ENCODE measurements at places on chromosomes 4 and X.
A peak's percentile ranks its signal among the peaks of the same experiment; 100 is the strongest.

GRCh38 chr4:384311-385010 lies 46.8 kb downstream of the ZNF141 start:
- no peak for DNase-seq

DNA sequence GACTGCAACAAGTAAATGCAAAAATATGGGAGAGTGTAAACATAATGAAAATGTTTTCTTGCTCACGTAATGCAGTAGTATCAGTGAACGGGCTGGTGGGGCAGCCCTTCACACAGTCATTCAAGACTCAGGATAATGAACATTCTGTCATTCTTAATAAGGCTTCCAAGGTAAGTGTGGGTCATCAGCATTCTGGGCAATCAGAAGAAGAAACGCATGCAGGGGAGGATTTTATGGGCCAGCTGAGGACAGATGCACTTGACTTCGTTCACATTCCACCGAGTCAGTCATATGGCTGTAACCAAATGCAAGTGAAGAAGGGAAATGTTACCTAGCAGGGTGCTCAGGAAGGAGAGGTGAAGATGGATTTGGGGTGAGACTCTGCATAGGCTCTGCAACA lies 68.0 kb upstream of the MAP9 start:
- no peak for DNase-seq

DNA sequence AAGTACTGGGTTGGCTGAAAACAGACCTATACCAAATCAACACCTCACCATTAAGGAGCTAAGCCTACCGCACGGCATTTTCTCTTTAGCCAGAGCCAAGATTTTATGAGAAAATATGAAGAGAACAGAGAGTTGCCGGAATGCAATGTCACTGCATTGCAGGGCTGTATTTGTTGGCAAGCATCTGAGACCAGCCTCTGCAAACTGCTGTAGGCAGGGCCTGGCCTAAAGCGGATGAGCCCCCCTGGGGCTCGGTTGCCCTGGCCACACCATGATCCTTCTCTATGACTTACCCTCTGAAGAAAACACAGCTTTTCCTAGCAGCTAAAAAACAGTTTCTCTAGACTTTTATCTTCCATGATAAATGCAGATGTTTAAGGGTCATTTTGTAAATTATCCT lies 120.5 kb upstream of the SORBS2 start:
- DNase-seq: no peak

DNA sequence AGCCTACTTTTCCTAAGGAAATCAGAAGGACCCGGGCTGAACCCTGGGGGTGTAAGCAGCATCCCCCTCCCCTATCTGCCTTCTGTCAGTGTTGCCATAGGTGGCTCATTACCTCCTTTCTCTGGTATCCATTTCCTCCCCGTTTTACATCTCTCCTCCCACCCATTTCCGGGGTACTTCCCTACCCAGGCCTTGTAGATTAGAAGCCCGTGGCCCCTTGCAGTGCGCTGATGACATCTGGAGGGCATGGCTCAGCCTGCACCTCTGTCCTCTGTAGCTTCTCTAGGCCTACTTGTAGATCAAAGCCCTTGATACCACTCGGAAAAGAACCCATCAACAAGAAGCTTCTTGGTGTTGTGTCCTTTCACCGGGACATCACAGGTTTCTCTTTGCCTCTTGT lies 71.8 kb downstream of the NBDY start:
- peak; percentile 41 for DNase-seq

GRCh38 chrX:40009890-40010289 lies 87.9 kb downstream of the BCOR start:
- peak; percentile 1 for DNase-seq

DNA sequence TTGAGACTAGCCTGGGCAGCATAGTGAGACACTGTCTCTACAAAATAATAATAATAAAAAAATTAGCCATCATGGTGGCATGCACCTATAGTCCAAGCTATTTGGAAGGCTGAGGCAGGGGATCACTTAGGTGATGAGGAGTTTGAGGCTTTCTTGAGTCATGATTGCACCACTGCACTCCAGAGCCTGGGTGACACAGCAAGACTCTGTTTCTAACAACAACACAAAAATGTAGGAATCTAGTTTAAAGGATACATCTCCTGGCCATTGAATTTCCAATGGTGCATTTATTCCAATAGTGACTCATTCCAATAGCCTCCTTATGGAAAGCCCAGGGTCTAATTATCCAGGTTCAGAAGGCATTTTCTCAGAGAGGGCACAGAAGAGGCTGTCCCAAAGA lies 21.9 kb upstream of the HERC6 start:
- no peak for DNase-seq

DNA sequence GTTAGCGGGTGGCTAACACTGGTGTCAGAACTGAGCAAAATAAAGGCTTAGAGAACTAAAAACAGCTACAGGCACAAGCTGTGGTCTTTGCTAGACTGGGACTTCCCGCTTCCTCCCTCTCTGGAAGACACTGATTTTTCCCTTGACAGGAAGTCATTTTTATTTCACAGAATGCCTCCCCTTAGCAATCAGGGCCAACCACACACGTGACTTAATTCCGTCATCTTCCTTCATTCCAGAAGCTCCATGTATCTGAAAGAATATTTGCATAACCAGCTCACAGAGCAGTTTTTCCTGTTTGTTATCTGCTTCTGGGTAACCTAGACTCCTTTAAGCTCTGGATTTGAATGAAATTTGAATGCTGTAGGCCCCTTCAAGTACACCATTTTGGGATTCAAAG lies 327.5 kb upstream of the FRG1 start:
- no peak for DNase-seq

GRCh38 chr4:46258431-46258830 lies 131.5 kb downstream of the GABRA2 start:
- DNase-seq: no peak

DNA sequence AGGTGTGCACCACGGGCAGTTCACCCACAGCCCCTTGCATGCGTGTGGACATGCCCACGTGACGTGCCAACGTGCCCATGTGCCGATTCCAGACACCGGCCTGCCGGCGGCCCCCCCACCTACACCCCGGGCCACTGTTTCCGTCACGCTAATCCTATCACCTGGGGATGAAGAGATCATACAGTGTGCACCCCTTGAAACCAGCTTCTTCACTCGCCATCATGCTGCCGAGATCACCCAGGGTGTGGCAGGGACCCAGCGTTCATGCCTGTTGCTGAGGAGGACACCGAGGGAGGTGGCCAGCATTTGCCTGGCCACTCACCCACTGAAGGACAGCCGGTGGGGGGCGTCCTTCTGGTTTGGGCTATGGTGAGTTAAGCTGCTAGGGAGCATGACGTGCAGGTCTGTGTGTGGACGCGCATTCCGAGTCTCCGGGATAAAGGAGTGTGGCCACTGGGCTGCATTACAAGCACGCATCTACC lies 14.1 kb downstream of the CTBP1 start:
- no peak for DNase-seq

- DNase-seq: no peak
Measured at GRCh38 chr4:47270201-47270888, 193.2 kb downstream of the COMMD8 start.

DNA sequence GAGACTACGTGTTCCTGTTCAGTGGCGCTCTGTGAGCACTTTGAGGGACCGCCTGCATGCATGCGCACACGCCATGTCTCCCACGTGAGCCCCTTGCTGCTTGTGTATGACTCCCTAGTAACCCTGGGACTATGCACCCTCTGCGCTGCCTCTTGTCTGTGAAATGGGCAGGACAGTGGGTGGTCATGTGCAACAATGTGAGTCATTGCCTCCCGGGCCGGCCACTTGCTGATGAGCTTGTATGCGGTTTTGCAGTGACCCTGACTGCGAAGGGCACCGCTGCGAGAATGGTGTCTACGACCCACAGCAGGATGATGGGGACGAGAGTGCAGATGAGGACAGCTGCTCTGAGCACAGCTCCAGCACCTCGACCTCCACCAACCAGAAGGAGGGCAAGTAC lies 61.4 kb downstream of the TNIP2 start:
- no peak for DNase-seq

GRCh38 chrX:13938051-13938828 lies 91.5 kb downstream of the GEMIN8 start:
- DNase-seq: no peak

DNA sequence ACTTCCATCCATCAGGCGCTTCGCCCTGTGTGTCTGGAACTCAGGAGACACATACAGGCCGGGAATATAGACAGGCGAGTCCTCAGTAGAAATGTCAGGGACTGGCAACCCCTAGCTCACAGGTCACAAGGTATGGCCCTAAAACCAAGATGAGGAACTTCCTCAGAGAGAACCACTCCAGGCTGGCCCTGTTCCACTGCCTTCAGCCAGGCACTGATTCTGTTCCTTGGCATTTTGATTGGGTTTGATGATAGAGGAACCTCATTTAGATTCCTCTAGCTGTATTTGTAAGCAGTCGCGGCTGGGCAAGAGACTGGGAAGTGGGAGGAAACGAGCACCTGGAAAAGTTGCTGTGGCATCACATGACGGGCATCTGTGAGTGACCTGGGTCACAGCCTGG lies 8.1 kb downstream of the HPSE start:
- no peak for DNase-seq

- DNase-seq: no peak
Measured at GRCh38 chr4:24876431-24876830, 36.4 kb downstream of the CCDC149 start.

- DNase-seq: no peak
Measured at GRCh38 chrX:15674514-15674840, 9.9 kb upstream of the CLTRN start.

GRCh38 chrX:7286168-7286837 lies 138.3 kb upstream of the PUDP start:
- no peak for DNase-seq
